ENCODE measurements at places on chromosomes 12 and 14.

GRCh38 chr12:22981711-22982110, 356.7 kb downstream of the ETNK1 start:
- no peak for DNase-seq

GRCh38 chr14:89000007-89000942, 175.8 kb downstream of the TTC8 start:
- DNase-seq: no peak

DNA sequence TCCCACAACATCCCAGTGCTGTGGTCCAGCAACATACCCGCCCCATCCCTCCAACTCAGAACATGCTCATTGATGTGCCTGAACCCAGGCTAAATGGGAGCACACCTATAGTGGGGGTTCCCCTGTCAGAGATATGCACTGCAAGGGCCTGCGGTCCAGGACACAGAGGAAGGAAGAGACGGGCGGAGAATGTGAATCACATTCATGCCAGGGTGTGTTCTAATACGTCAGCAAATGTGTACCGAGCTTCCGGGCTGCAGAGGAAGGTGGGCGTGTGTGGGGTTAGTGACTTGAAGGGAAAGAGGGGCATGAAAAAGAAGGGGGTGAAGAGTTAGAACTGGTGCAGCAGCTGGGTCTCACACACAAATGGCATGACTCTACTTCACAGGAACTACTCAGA, 83.7 kb downstream of the DPF3 start:
- peak; percentile 60 for DNase-seq

DNA sequence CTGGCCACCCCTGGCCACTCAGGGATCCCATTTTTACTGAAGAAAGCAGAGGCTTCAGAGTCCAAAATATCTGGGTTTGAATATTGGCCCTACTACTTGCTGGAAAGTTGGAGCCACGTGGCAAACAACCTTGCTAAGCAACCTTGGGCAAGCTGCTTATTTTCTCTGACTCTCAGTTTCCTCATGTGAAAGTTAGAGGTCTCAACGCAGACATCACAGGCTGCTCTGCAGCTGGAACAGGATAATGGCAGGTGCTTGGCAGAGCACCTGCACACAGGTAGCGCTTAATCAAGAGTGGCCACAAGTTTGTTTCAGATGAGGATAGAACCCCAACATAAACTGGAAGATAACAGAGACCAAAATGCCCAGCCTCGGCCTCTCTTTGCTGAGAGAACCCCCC, 28.1 kb upstream of the CCND2 start:
- no peak for DNase-seq

DNA sequence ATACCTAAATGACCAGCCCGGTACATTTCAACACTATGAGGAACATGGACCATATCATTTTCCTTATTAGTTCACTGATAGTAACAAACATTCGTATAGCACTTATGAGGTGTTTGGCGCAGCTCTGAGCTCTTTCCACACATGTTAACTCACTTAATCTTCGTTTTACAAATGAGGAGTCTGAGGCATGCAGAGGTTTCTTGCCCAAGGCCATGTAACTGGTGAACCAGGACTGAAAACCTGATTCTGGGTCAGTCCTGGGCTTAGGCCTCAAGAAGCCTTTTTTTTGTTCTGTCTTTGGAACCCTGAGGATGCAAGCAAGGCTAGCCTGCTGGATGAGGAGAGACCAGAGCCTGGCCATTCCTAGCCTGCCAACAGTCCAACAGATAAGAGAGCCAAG, 55.0 kb downstream of the C14orf132 start:
- no peak for DNase-seq

DNA sequence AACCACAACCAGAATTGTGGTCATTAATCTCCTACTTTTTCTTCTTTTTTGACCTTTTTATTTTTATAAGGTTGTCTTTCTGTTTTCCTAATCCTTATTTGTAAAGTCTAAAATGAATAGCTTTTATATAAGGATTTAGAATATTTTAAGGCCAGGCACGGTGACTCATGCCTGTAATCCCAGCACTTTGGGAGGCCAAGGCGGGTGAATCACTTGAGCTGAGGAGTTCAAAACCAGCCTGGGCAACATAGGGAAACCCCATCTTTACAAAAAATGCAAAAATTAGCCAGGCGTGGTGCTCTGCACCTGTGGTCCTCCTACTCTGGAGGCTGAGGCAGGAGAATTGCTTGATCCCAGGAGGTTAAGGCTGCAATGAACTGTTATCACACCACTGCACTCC, 55.1 kb downstream of the IFT81 start:
- no peak for DNase-seq

- no peak for DNase-seq
These were observed 176.0 kb downstream of the EGLN3 start for GRCh38 chr14:33774723-33775470.

DNA sequence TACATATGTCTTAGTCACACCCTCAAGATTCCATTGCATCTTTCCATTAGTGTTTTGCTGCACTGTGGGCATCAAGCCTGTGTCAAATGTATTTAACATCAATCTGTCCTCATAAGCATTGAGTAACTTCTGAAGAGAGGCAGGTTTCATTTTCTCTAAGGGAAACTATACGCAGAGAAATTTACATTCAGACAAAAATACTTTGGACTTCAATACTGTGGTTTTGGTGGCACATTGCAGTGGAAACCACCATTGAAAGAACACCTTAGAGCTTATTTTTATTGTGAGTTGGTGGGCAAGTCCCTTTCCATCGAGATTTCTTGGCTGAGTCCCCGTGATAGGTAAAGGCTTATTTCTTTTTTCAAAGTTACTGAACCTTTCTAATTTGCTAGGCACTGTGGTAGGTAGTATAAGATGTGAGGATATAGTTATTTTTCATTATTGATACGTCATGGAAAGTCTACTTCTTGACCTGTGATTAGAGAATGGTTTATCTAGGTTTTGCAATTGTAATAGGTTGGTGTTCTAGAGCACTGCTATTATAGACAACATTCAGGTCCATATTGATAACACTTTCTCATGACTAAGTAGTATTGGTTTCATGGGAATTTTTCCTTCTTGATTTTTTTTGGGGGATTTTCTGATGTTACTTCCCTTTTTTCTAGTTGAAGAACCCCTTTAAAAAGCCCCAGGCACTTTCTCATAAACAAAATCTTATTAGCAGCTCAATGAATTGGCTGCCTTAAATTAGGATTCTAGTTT, 81.9 kb downstream of the CFAP54 start:
- DNase-seq: no peak

- no peak for DNase-seq
These were observed 5.9 kb upstream of the KRT3 start for GRCh38 chr12:52801773-52802172.

DNA sequence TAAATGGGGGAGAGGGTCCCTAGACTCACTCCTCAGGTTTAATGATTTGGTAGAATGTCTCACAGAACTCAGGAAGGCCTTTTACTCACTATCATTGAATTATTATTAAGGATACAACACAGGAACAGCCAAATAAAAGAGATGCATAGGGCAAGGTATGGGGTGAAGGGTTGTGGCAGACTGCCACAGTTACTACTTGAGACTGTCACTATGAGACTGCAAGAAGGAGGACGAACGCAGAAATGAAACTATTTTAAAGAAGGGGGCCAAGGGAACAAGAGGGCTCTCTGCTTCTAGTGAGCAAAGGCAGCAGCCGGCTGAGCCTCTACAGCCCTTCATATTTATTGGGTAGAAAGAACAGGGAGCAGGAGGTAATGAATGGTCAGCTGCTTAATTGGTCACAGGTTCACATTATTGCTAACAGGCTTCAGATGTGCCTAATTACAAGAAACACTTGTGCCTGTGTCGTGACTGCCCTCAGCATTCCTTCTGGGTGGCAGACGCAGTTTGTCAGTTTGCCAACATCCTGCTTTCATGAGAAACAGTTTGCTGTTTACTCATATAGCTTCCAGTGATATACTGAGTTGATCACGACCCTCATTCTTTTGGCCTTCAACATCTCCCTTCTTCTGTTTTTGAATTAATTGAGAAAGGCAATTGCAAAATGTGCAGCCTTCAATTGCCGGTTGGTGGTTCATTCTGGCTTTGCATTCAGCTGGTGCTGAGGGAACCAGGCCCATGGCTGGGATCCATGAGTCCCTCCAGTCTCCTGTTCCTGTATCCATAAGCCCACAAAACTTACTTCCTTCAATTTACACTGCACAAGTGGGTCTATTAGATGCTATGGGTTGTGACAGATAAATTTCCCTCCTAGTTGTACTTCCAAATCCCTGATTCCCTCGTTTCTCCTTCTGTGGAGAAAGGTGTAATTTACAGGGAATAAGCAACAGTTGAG, 82.8 kb upstream of the PLEKHG7 start:
- no peak for DNase-seq

DNA sequence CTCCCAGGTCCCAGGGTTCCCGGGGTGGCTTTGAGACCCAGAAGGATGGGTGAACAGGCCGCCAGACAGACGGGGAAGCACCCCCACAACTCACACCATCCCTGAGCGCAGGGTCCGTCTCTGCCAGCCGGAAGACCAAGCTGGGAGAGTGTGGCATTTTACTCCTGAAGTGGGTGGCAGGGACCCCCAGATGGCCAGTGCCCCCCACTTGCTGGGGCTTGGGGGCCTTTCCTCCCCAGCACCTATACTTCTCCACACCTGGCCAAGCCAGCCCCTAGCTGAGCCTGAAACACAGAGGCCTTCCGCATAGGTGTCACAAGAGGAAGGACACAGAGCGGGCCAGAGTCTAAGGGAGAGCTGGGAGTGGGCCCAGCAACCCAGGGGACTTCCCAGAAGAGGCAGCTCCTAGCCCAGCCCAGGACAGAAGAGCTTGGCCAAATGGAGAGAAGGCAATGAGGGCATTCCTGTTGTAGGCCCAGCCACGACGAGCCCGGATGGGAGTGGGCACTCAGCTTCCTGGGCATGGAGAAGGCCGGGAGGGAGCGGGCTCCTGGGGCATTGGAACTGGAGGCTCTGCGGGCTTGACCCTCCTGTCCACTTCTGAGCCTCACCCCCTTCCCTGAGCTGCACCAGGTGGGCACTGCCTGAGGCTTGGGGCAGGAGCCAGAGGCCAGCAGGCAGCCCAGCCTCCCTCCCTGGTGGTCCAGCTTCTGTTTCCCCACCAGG, 3.3 kb downstream of the AHNAK2 start:
- no peak for DNase-seq

DNA sequence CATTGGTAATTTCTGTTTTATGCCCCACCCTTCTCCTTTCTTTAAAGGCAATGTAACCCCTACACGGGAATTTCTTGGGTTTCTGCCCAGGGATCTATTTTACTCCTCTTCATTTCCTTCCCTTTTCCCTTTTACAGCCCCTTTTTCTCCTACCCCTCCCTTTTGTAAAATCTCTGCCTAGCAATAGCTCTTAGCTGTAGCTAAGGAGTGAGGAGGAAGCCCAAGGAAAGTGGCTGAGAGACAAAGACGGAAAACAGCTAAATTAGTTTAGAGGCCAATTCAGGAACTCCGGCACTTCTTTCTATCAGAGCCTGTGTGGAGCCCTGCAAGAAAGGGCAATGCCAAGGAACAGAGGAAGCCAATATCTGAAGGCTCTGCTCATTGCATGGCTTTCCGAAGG, 40.3 kb downstream of the SOCS2 start:
- no peak for DNase-seq

GRCh38 chr14:95463171-95463901, 53.1 kb downstream of the SYNE3 start:
- peak; percentile 50 for DNase-seq

DNA sequence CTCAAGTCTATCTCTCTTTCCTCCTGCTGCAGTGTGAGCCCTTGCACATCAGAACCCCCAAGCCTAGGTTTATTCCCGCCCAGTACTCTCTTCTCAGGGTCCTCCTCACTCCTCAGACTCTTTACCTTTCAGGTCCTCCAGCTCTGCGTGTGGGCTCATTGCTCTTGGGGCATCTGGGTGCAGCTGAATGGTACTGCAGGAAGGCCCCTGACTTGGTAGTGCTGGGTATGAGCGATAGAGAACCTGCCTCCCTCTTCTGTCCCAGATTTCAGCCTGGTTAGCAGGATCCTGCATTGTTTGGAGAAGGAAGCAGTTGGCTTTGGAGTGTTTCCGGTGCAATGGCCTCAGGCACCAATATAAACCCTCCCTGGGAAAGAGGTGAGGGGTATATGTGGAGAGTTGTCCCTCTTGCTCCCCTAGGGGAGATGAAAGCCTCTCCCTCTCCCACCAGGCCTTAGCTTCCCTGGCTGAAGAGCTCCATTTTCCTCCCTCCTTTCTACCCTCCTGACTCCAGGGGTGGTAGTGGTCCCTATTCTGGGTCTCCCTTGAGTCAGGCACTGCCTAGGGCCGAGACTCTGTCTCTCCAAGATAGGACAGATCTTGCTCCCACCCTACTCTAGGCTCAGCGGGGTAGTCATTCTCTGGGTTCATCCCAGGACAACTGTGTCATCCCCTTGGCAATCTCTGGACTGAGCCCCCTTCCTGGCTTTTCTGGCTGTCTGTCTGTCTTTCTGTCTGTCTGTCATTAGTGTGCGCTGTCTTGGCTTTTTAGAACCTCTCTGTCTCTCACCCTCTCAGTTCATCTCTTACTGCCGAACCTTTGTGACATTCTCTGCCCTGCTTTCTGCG, 3.8 kb downstream of the LRP1 start:
- no peak for DNase-seq

DNA sequence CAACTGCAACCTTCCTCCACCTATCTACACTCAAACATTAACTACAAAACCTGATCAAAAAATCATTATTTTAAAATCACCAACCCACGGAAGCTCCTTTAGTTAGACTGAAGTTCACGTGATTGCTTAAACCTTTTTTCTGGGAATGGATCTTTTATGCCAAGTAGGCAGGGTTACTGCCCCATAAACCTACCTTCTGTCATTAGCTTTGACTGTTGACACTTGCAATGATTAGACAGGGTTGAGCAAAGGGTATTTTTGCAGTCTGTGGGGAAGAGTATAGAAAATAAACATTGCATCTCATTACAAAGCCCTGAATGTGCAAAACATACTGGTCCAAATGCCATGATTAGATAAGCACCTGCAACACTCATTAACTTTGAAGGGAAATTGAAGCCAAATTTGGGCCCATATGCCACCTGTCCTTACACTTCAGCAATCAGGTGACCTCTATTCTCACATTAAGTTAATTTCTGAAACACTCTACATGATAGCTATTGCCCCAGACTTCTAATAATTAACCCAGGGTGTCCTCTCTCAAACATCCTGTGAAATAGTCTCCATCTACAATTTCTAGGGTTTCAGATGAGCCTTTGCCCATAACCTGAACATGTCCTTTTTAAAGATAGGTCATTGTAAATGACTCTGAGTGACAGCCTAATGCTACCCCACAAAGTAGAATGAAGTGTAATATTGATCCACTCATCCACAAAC, 156.0 kb upstream of the PLEKHG7 start:
- DNase-seq: no peak
